ENCODE measurements at places on chromosomes 12 and 14.

DNA sequence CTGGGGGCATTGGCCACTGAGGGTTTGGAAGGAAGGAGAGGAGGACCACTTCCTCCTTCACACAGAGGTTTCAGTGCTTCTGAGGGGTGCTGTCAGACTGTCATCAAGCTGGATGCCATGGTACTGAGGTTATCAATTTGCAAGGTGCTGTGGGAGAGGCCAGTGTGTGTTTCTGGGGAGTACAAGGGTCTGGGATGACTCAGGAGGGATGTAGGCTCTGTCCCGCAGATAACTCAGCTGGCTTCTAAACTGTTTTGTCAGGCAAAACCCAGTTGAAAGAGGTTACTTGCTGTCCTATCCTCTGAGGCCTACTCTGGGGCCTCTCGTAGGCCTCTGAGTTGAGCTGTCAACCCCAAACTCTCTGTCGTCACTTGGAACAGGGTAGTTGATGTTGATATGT lies 22.8 kb downstream of the ADCK1 start:
- DNase-seq, result no peak

- DNase-seq, result no peak
These were observed 97.8 kb downstream of the BCL11B start for GRCh38 chr14:99174081-99174769.

GRCh38 chr14:52538623-52539022 lies 13.7 kb downstream of the TXNDC16 start:
- DNase-seq, result no peak

DNA sequence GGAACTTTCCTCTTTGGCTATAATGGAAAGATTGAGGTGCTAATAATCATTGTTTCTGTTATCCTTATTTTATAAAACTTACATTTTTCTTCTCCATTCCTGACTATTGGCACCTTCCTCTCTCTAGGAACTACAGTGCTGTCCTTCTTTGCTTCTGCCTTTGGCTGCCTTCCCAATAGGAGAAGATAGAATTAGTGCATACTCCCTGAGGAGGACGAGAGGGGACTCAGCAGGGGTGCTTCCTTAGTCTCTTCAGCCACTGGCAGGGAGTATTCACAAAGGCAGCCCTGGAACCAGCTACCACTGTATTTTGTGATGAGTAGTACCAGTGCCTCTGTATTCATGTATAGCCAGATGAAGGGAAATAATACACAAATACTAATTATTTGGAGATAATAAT lies 208.5 kb downstream of the FOXG1 start:
- no peak for DNase-seq

GRCh38 chr12:52650520-52651081 lies 1.4 kb downstream of the KRT2 start:
- DNase-seq, result no peak

- DNase-seq, result no peak
These were observed 75.3 kb downstream of the CRACR2A start for GRCh38 chr12:3677609-3678008.

Measured in nephron progenitor cell (in vitro differentiated cells).